ENCODE measurements at places on chromosomes 7 and 10.

DNA sequence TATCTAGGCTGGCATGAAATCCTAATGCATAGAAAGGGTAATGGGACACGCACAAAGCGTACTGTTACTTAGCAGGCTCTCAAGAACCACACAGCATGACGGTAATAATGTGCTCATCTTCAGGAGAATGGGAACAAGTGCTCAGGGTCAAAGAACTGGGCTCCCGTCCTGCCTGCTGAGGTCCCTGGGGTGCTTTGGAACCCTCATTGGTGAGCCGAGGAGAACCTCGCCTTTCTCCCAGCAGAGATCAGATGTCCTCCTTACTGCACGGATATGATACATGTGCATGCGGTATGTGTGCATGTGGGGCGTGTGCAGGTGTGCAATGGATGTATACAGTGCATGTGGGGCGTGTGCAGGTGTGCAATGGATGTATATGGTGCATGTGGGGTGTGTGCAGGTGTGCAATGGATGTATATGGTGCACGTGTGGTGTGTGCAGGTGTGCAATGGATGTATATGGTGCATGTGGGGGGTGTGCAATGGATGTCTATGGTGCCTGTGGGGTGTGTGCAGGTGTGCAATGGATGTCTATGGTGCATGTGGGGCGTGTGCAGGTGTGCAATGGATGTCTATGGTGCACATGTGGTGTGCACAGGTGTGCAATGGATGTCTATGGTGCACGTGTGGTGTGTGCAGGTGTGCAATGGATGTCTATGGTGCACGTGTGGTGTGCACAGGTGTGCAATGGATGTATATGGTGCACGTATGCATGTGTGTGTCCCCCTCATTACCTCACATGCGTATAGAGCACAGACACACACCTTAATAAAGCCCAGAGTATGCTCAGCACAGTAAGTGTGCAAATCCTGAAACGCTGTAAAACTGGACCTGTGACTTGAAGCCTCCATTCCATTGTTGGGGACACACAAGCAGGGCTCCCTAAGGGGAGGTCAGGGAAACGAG is 336.3 kb downstream of the PTPRN2 start:
- no peak for DNase-seq

DNA sequence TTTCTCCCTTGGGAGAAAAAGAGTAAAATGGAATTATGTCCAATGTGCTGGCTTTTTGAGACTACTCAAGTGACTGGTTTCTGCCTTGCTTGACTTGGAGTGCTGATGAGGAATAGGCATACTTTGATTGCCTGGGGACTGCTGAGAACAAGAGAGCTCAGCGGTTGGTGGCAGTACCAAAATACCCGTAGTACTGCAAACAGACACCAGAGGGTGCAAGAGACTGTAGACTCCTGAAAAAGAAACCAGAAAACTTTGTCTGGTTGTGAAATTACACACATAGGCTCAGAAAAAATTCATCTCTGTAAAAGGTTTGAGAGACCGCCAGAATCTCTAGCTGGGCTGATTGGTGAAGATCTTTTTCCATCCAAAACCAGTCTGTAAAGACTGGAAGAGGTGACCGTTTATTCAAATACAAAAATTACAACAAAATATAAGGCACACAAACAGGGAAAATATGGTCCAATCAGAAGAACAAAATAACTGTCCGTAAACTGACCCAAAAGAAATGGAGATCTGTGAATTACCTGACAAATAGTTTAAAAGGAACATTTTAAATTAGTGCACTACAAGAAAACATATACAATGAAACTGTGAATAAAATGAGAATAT is 18.5 kb downstream of the BICC1 start:
- DNase-seq: no peak

DNA sequence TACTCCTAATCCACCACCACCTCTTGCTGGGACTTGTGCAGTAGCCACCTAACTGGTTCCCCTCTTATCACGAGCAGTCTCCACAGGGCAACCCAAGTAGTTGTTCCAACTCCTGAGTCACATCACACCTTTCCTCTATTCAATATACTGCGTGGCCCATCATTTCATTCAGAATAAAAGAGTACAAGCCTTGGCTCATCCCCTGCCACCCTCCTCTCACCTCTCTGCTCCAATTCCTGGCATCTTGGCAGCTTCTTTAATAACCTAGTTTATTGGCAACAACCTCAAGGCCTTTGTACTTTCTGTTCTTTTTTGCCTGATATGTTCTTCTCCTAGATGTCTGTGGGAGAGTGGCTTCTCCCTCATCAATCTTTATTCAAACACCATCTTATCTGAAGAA is 199.4 kb downstream of the KIAA1217 start:
- no peak for DNase-seq

- no peak for DNase-seq
These were observed 20.4 kb downstream of the SSMEM1 start for GRCh38 chr7:130227883-130228575.

- no peak for DNase-seq
These were observed 30.3 kb downstream of the CCNJ start for GRCh38 chr10:96073722-96074121.

GRCh38 chr7:90759710-90760109 is 163.6 kb downstream of the CDK14 start:
- no peak for DNase-seq

- no peak for DNase-seq
These were observed 25.3 kb downstream of the SLC29A3 start for GRCh38 chr10:71344154-71344925.

- DNase-seq: no peak
These were observed 121.7 kb downstream of the FAM204A start for GRCh38 chr10:118220346-118220850.

DNA sequence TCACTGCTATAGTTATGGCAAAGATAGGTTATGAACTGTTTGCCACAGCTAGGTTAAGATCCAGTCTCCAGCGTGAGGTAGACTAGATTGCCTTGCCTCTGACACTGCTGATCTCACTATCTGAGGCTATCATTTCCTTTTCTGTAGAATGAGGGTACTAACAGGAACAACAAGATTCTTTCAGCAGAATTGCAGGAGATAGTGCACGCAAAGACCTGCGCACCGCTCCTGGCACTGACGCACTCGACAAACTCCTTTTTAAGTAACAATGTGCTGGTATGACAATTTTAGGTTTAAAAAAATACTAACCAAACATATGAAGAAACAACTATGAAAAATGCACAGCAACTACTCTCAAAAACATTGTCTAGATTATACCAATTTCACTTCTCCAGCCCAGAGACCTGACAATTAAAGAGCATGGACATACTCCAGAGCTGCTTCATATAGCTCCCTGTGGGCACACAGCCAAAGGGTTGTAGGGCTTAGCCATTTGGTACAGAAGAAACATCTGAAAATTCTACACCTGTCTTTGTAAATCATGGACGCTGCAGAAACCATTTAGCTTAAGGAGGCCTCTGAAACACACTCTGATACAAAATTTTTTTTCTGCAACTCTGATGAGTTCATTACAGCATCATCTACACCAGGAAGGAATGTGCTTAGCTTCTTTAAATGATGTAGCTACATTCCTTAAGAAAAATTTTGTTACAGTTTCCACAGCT is 7.8 kb downstream of the ADAM12 start:
- no peak for DNase-seq

Data from stimulated activated CD4-positive, alpha-beta T cell treated with anti-CD3 and anti-CD28 coated beads, Interleukin-1b, Interleukin-23, amount 100 ng/mL, for 1 hour (primary cell).